ENCODE measurements at places on chromosomes 3 and 15.

- no peak overlapping the region for H3K4me3 ChIP-seq
- DNase-seq = no peak
- H3K27me3 ChIP-seq = no peaks in the 10 kb centered on the region
- no peaks in the 10 kb centered on the region for H3K36me3 ChIP-seq
- H3K27ac ChIP-seq = no peak overlapping the region
Measured at GRCh38 chr3:121995161-121996137, 26.6 kb downstream of the ILDR1 start.

DNA sequence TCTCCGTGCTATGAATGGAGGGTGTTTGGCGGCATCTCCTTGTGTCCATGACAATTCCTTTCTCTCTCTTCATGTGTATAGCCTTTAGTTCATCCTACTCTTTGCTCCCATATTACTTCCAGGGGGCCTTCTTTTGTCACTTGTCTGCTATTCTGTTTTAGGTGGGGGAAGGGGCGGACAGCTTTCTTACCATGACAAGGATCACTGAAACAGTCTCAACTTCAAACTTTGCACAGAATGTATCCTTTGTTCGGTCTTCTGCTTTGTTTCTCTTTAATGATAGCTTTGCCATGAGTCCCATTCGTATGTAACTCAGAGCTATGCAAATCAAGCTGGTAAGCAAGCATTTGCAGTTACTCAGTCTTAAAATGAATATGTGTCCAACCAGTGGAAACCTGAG, 294.2 kb downstream of the TIGIT start:
- H3K4me1 ChIP-seq = no peaks in the 10 kb centered on the region
- no peak for DNase-seq
- H3K27me3 ChIP-seq = no peaks in the 10 kb centered on the region
- H3K4me3 ChIP-seq = no peak overlapping the region
- no peak overlapping the region for H3K27ac ChIP-seq

- no peak for DNase-seq
- no peak overlapping the region for H3K4me3 ChIP-seq
- no peaks in the 10 kb centered on the region for H3K4me1 ChIP-seq
- no peak overlapping the region for H3K27ac ChIP-seq
Measured at GRCh38 chr3:4759689-4760312, 219.4 kb upstream of the BHLHE40 start.

GRCh38 chr15:63192619-63193206, 3.3 kb downstream of the RAB8B start:
- no peak overlapping the region for H3K27ac ChIP-seq
- no peaks in the 10 kb centered on the region for H3K36me3 ChIP-seq
- DNase-seq = no peak
- H3K27me3 ChIP-seq = no peaks in the 10 kb centered on the region

DNA sequence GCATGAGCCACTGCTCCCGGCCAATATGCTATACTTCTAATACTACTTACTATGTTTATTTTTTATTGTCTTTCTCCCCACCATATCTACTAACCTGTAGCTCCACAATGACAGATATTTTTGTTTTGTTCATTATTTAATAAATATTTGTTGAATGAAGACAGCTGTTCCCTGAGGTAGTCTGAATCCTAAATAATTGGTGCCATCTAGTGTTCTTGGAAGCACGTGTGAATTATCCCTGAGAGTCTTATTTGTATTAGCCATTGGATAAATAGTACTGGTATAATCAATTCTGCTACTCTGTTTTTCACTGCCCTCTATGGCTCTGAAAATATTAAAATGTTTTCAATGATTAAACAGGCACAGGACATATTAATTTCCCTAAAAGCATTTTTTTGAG, 5.6 kb upstream of the APPL1 start:
- H3K27me3 ChIP-seq = no peaks in the 10 kb centered on the region
- H3K36me3 ChIP-seq = no peaks in the 10 kb centered on the region
- DNase-seq = no peak
- H3K4me1 ChIP-seq = no peaks in the 10 kb centered on the region
- H3K4me3 ChIP-seq = no peak overlapping the region

- no peak overlapping the region for H3K27ac ChIP-seq
- H3K4me3 ChIP-seq = no peak overlapping the region
- H3K36me3 ChIP-seq = no peaks in the 10 kb centered on the region
- DNase-seq = no peak
- H3K27me3 ChIP-seq = no peaks in the 10 kb centered on the region
- H3K4me1 ChIP-seq = peaks cover 30% of the 10 kb centered on the region
Measured at GRCh38 chr3:111727843-111728565, 131.1 kb upstream of the PHLDB2 start.

- H3K27me3 ChIP-seq = no peaks in the 10 kb centered on the region
- H3K4me1 ChIP-seq = no peaks in the 10 kb centered on the region
- no peak overlapping the region for H3K27ac ChIP-seq
- no peak for DNase-seq
- H3K4me3 ChIP-seq = no peak overlapping the region
Measured at GRCh38 chr3:4290272-4290893, 12.8 kb upstream of the SETMAR start.

GRCh38 chr3:84074767-84075166, 884.0 kb upstream of the CADM2 start:
- no peaks in the 10 kb centered on the region for H3K36me3 ChIP-seq
- H3K27me3 ChIP-seq = no peaks in the 10 kb centered on the region
- H3K4me1 ChIP-seq = no peaks in the 10 kb centered on the region
- no peak overlapping the region for H3K4me3 ChIP-seq

DNA sequence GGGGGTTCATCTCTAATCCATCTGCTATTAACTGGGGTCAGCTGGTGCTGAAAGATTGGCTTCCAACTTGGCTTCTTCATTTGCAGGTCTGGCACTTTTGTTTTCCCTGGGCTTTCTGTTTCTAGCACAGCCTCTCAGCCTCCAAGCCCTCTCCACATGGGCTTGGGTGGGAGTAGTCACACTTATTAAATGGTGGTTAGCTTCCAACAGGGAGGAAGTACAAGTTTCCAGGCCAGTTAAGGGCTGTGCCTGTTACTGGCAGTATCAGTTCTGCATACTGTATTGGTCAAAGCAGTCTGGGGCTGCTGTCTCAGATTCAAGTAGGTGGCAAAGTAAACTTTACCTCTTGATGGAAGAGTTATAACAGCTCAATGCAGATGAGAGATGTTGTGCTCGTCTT, 627.1 kb upstream of the CCDC54 start:
- H3K4me3 ChIP-seq = no peak overlapping the region
- no peak overlapping the region for H3K27ac ChIP-seq
- DNase-seq = no peak
- H3K27me3 ChIP-seq = no peaks in the 10 kb centered on the region
- H3K36me3 ChIP-seq = no peaks in the 10 kb centered on the region

GRCh38 chr3:60752809-60753208, 498.4 kb downstream of the FHIT start:
- H3K27ac ChIP-seq = no peak overlapping the region
- H3K27me3 ChIP-seq = no peaks in the 10 kb centered on the region
- no peaks in the 10 kb centered on the region for H3K4me1 ChIP-seq
- DNase-seq = no peak

DNA sequence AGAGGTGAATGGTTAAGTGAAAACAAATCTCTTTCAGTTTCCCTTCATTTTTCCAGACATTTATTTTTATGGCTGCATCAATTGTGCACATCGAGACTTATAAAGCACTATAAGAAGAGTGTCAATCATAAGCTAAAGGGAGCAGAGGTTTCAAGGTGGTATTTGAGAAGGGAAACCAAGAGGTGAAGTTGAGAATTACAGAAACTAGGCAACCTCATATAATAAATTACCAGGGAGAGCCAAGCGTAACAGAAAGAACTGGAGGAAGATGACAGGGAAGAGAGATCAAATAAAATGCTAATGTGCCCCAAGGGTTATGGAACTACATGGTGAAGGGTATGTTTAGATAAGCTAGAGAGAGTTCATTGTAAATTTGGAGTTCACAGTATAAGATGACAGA, 6.3 kb upstream of the CCDC54 start:
- no peak overlapping the region for H3K4me3 ChIP-seq
- H3K27me3 ChIP-seq = no peaks in the 10 kb centered on the region

GRCh38 chr15:57872281-57873030, 165.9 kb downstream of the POLR2M start:
- no peak overlapping the region for H3K4me3 ChIP-seq
- no peak overlapping the region for H3K27ac ChIP-seq
- H3K36me3 ChIP-seq = no peaks in the 10 kb centered on the region
- no peak for DNase-seq

- H3K27me3 ChIP-seq = peaks cover 5% of the 10 kb centered on the region
- H3K27ac ChIP-seq = no peak overlapping the region
- H3K4me1 ChIP-seq = no peaks in the 10 kb centered on the region
- no peaks in the 10 kb centered on the region for H3K36me3 ChIP-seq
- no peak for DNase-seq
- no peak overlapping the region for H3K4me3 ChIP-seq
Measured at GRCh38 chr3:53913401-53913800, 21.7 kb upstream of the SELENOK start.

DNA sequence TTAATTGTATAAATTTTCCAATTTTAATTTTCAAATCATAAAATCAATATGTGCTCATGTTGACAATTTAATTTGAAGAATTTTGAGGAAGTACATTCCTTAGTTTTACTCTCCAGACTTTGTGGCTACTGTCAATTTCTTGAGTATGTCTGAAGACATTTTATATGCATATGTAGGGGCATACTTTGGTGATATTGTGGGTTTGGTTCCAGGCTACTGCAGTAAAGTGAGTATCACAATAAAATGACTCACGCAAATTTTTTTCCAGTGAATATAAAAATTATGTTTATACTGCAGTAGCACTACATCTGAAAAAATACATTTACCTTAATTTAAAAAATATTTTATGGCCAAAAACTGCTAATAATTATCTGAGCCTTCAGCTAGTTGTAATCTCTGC, 123.2 kb upstream of the PLCL2 start:
- no peak for DNase-seq
- no peak overlapping the region for H3K27ac ChIP-seq
- no peaks in the 10 kb centered on the region for H3K36me3 ChIP-seq
- no peaks in the 10 kb centered on the region for H3K27me3 ChIP-seq
- H3K4me1 ChIP-seq = no peaks in the 10 kb centered on the region
- no peak overlapping the region for H3K4me3 ChIP-seq

DNA sequence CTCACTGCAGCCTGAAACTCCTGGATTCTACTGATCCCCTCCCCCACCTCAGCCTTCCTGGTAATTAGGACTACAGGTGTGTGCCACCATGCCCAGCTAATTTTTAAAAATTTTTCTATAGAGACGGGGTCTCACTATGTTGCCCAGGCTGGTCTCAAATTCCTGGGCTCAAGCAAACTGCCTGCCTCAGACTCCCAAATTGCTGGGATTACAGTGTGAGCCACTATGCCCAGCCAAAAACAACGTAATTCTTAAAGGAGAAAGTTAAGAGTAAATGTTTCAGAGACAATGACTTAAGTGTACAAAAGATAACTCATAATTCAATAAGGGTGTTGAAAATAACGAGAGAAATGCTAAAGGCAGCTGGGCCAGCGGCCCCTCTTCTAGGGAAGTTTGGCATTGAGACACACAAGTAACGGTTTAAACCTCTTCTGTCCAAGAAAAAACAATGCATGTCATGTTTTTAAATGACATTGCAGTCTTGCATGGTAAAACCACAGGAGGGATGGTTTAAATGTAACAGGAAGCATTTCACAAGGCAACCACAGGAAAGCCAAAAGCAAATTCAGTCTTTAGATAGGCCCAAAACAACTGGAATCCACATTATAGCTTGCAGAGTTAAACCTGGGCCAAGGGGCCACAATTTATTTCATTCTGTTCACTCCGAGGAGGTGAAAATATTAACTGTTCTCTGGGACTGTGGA, 5.1 kb downstream of the PROK2 start:
- DNase-seq = no peak
- no peak overlapping the region for H3K27ac ChIP-seq
- no peaks in the 10 kb centered on the region for H3K36me3 ChIP-seq
- no peak overlapping the region for H3K4me3 ChIP-seq
- H3K4me1 ChIP-seq = peaks cover 9% of the 10 kb centered on the region

GRCh38 chr15:57386976-57387375, 10.7 kb downstream of the CGNL1 start:
- no peak overlapping the region for H3K27ac ChIP-seq
- H3K36me3 ChIP-seq = no peaks in the 10 kb centered on the region
- DNase-seq = no peak
- no peak overlapping the region for H3K4me3 ChIP-seq
- no peaks in the 10 kb centered on the region for H3K27me3 ChIP-seq

DNA sequence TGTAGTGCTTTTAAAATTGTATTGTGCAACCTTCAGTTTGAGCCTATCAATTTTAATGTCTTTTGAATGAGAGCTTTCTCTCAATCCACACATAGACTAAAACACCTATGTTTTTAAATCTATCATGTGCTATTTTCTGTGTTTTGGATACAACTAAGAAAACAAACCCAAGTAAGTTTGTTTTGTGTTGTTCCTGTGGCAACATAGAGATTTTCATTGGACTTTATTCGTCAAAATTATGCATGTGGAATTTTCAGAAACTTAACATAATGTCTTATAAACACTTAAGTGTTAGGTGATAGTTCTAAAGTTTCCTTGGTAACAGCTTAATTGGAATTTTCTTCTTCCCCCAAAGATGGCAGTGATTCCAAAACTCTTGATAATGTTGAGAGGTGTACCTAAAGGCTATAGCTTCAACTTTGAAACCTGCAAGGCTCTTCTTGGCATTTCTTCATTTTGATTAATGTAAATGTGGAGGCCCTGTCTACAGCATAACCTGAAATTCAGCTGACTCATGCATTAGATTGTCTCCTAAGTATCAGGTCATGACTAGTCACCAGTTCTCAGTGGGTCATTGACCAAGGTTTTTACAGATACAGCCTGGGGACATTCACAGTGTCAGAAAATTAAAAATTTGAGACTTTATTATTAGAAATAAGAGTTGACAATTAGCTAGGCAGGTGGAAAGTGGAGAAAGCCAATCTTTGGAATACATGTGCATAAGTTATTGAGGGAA, 44.4 kb downstream of the COL6A5 start:
- DNase-seq = no peak
- no peaks in the 10 kb centered on the region for H3K36me3 ChIP-seq
- no peak overlapping the region for H3K27ac ChIP-seq
- H3K4me3 ChIP-seq = no peak overlapping the region
- H3K27me3 ChIP-seq = no peaks in the 10 kb centered on the region
